ENCODE measurements at places on chromosomes 6 and 20. TPM values are rescaled to one million over a fixed set of nuclear protein-coding genes. Genes with fewer than 3 reads are reported as not detected.

The CRISP1 gene
- total RNA-seq = not detected

The NRSN1 gene
- not detected for total RNA-seq

The PAK5 gene
- total RNA-seq = 0.05 TPM

The DOK5 gene
- total RNA-seq = not detected

The CALHM6 gene
- 6.9 TPM for total RNA-seq

The PRDM13 gene
- total RNA-seq = not detected

The PLEKHG1 gene
- total RNA-seq = not detected

DNA sequence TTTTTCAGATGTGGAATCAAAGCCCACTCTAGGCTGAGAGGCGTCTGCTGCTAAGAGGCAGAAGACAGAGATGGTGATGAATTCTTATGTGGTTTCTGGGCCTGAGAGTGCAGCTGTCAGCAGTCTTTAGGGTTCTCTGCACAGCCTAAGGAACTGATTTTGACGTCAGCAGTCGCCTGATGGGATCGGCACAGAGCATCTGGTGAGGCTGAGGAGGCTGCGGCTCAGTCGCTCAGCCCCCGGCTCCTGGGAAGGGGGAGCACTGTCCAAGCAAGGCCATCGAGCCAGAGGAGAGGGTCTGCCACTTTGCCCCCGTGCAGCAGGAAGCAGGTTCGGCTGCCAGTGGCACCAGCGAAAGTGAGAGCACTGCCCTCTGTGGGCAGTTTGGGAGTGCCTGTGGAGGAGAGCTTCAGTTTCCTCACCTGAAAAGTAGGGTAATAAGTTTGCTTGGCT is 92.5 kb downstream of the TCP11 start:
- no peak for DNase-seq

DNA sequence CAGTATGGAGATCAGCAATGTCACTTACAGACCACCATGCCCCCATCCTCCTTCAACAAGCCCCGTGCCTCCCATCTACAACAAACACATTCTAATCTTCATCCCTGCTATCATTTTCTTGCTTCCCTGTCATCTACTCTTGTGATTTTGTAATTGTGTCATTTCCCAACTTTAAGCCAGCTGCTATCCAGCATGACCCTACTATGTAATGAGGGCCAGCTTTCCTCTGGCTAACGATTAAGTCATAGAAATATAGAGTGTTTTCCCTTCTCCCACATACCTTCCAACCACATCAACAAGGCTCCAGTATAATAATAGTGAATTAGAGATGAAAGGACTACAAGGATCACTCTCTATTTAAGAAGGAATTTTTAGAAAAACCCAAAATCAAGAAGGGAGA is 607.0 kb downstream of the TENT5A start:
- no peak for DNase-seq

- peak; percentile 86 for DNase-seq
Measured at GRCh38 chr6:112296122-112296521, 41.8 kb upstream of the LAMA4 start.

DNA sequence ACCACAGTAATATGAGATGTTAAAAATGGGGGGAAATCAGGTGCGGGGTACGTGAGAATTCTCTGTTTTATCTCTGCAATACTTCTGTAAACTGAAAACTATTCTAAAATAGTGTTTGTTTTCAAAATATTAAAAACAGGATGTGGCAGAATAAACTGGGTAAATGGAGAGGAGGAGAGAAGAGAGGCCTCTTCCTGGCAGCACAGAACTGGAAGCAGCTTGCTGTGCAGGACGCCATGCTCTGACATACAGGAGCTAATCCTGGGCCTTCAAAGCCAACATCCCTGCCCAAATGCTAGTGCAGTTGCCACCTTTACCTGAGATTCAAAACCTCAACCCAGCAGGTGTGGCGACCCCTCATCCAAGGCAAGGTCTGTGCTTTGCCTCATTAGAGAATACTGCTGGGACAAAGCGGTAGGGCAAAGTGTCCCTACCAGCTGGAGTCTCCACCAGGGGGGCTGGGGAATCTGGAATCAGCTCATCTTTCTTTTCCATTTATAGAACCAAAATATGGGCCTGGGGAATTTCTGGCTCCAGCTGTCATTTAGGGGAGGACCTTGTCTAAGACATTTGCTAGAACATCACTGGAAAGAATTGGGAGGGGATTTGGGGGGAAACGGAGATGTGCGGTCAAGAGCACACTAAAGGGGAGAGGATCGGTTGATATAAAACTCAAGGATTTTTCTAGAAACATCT is 67.3 kb downstream of the SCML4 start:
- DNase-seq = no peak

GRCh38 chr6:48996461-48997119 is 466.5 kb downstream of the MMUT start:
- DNase-seq = no peak

DNA sequence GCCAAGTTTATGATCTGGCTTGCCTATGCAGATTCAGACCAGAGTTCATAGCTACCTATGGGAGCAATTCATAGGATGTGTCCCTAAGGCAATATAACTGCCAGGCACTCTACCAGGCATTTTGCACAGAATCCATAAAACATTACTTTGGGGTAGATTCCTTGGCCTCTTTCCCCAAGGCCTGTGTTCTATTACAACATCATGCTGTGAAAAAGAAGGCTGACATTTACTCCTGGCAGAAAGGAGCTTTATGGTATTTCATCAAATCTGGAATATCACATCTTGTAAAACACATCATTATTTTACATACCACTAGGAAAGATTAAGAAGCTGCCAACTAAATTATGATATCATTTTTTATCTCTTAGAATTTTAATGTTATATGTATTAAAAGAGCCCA is 287.0 kb upstream of the MARCKS start:
- no peak for DNase-seq

- DNase-seq = no peak
Measured at GRCh38 chr20:35939264-35939663, 15.0 kb downstream of the SCAND1 start.

- DNase-seq = peak; percentile 75
Measured at GRCh38 chr20:19531446-19531845, 226.6 kb upstream of the RIN2 start.

DNA sequence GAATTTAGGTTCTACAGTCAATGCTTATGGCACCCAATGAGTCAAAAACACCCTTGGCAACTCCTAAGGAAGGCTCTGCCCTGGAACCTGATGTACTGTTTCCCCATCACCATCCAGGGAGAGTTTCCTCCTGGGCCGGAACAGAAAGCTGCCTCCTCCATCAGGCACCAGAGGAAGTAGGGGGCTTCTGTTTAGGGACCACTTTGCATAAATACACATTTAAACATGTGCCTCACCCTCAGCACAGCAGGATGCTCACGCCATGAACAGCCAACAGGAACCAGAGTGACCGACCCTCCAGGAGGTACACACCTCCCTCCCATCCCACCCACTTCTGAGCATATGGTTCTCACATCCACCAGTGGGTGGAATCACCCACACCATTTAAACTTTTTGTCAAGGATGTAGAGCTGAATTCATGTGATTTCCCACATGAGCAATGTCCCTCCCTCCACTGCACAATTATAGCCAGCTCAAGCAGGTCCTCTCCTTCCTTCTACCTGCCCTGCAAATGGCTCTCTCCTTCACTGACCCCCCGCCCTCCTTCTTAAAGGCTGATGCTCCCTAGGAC is 14.8 kb downstream of the DDRGK1 start:
- DNase-seq = no peak

DNA sequence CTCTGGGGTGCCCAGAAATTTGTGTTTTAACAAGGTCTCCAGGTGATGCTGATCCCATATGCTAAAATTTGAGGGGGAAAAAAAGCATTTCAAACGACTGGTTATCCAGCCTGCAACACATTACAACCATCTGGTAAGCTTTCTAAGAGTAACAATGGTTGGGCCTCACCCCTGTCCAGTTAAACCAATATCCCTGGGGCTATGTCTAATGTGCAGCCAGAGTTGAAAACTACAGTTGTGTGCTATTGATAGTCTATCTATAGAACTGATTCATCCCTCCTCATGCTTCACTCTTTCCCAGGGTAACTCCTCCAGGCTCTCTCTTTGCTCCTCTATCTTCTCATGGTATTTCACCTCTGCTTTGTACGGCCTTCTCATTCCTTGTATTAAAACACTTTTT is 458.3 kb downstream of the MMUT start:
- no peak for DNase-seq

- peak; percentile 61 for DNase-seq
Measured at GRCh38 chr20:37627060-37627766, 66.6 kb upstream of the CTNNBL1 start.

GRCh38 chr6:69063401-69063800 is 428.3 kb downstream of the ADGRB3 start:
- no peak for DNase-seq

DNA sequence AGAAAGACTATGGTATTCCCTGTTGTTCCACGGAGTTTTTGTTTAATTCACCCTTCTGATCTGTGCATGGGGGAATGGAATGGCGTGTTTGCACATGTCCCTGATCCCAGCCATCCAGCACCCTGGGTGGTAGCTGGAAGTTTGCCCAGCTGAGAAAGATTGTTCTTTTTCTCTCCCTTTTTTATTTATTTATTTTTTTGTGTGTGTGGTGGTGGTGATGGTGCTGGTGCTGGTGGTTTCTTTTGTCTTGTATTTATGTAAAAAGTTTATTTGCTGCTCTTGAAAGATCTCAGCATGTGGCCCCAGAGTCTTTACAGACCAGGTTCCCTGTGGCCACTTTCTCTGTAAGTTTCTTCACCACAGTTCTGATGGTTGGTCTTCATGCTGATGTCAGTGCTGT is 372.6 kb downstream of the UTRN start:
- peak; percentile 78 for DNase-seq

GRCh38 chr6:40923326-40923725 is 115.7 kb downstream of the UNC5CL start:
- DNase-seq = no peak

DNA sequence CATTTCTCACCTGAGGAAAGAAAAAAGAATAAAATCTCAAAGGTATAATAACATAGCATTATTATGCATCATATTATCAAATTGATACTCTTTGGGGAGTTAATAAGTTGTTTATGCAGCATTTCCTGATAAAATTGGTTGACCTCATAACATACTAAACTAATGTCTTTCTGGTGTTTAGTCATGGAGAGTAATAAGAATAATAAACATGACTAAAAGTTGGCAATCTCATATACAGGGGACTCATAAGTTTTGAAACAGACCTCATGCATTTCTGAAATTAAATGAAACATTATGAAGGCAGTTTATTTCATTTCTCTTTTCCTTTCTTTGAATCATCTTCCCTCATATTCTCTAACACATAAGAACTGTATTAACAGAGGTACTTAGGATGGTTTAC is 60.5 kb upstream of the PRDM1 start:
- peak; percentile 12 for DNase-seq

GRCh38 chr6:163226181-163226835 is 188.2 kb upstream of the QKI start:
- no peak for DNase-seq

DNA sequence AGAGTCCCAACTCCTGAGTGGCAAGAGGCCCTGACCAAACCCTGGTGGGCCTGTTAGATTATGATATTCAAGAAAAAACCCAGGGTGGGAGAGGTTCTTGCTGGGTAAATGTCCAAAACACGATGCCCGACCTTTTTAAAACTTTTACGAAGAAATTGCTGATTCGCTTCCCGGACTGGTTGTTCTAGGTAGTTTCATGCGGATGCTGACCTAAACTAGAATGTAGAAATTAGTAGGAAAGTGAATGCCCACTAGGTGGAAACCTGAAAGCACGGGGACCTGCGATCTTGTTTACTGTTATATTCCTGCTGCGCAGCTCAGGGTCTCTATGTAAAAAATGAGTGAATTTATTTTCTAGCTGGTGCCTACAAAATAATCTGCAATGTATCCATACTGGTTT is 2.3 kb downstream of the RAE1 start:
- DNase-seq = no peak

DNA sequence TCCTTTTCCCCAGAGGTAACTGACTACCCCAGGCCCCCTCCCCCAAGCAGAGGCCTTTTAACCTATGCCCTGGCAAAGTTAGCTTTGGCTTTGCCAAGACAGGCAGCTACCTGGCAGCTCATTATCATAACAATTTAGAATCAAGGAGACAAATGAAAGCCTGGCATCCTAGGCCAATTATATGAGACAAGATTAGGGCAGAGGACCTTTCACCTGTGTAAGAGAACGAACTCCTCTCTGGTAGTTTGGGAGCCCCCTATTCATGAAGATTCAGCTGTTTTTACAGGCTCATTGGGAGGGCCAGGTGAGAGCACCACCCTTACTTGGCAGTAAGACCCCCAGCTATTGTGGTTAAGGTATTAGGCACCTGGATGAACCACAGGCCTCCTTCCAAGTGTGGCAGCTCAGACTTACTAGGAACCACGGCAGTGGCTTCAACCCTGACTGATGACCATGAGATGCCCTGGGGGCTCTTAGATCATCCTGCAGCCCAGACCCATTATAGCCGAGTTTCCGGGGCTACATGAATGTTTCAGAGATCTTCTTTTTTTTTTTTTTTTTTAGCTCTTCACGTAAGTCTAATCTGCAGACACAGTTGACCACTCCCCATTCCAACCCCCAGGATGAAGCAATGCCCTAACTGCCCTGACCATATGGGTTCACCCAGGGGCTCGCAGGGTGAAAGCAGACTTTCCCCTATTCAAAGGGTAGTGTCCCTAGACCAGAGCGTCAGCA is 56.2 kb downstream of the RAB44 start:
- peak; percentile 92 for DNase-seq

All from M059J (cell line).